H1 (cell line): ENCODE measurements at places on chromosomes 2 and 18. TPM values are rescaled to one million over a fixed set of nuclear protein-coding genes. Genes with fewer than 3 reads are reported as not detected.

DNA sequence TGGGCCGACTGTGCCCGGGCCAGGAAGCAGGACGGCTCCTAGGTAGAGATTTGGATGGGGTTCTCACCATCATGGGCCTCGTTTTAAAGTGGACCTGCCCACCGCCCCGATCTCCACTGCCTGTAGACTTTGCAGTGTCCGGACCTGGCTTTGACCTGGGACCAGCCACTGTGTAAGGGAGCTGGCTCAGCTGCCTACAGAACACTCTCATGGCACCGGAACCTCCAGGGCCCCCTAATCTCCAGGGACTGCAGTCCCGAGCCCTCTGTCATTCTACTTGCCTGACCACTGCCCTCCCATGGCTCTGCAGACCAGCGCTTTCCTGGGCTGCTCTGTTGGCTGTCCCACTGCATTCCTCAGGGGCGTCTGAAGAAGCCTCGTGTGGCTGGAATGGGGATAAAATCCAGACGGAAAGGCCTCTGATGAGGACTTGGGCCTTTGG is 120.8 kb downstream of the GLI2 start:
- no peak overlapping the region for H3K27ac ChIP-seq
- H3K4me1 ChIP-seq, result peaks cover 14% of the 10 kb centered on the region
- no peak overlapping the region for H3K4me3 ChIP-seq
- no peaks in the 10 kb centered on the region for H3K36me3 ChIP-seq
- no peaks in the 10 kb centered on the region for H3K27me3 ChIP-seq

DNA sequence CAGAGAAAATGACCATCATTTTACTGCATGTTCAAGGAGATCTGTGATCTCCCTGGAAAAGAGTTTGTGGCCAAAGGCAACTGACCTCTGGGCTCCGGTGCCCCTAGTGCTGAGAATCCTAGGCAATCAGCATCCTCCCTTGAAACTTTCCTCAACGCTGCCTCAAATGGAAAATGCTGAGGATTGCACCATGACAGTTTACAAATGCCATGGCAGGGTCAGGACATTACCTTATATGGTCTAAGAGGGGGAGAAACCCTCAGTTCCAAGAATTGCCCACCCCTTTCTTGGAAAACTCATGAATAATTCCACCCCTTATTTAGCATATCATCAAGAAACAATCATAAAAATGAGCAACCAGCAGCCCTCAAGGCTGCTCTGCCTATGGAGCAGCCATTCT is 48.3 kb downstream of the ALPK2 start:
- H3K27me3 ChIP-seq, result no peaks in the 10 kb centered on the region
- no peaks in the 10 kb centered on the region for H3K36me3 ChIP-seq
- no peak for DNase-seq
- H3K4me1 ChIP-seq, result peaks cover 26% of the 10 kb centered on the region
- H3K4me3 ChIP-seq, result no peak overlapping the region

TXNDC2 gene
- 0.09 TPM in 1 of 2 replicates, not detected in the other for total RNA-seq

- no peaks in the 10 kb centered on the region for H3K27me3 ChIP-seq
- H3K36me3 ChIP-seq, result no peaks in the 10 kb centered on the region
- H3K27ac ChIP-seq, result no peak overlapping the region
- H3K4me1 ChIP-seq, result no peaks in the 10 kb centered on the region
Measured at GRCh38 chr2:35408320-35408719, 947.3 kb upstream of the CRIM1 start.

GRCh38 chr2:75088791-75089190 is 110.5 kb downstream of the TACR1 start:
- DNase-seq, result no peak
- H3K36me3 ChIP-seq, result no peaks in the 10 kb centered on the region
- no peak overlapping the region for H3K27ac ChIP-seq
- H3K4me3 ChIP-seq, result no peak overlapping the region
- no peaks in the 10 kb centered on the region for H3K27me3 ChIP-seq

- no peaks in the 10 kb centered on the region for H3K4me1 ChIP-seq
- no peaks in the 10 kb centered on the region; the same call in 1 of the 2 replicates for H3K27me3 ChIP-seq
- DNase-seq, result no peak
- H3K27ac ChIP-seq, result no peak overlapping the region
- H3K36me3 ChIP-seq, result no peaks in the 10 kb centered on the region
Measured at GRCh38 chr18:65897292-65897691, 146.5 kb downstream of the CDH7 start.

DNA sequence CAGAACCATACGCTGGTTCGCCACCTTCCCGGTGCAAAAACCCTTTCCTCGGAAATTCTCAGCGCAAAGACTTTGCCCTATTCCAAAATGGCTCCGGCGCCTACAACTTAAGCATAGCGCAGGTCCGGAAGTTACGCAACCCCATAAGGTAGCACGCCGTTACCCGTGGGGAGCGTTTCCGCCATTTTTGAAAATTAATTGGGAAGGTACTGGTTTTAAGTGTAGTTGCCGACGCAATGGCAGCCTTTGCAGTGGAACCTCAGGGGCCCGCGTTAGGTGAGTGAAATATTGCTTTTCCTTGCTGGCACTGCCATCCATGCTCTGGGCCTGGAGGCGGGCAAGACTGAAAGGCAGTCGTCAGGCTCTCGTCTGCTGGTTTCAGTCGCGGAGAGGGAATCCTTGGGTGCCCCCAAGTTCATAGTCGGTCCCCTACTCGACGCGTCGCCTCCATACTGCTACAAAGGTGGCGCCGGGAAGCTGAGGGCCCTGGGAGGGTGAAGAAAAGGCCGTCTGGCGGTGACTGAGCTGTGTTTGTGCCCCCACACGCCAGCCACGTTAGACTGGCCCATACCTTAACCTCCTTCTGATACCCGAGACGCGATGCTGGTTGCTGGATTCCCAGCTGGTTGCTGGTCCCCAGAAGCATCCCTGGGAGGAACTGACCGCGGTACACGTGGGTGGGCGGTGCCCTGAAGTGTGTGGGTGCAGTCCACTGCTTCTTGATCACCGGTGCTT is at the start of gene NUP35:
NUP35 (plus strand) TSS at position 222 of the 735 bp plus-strand sequence; CDS start at position 237, 15 bp downstream.
- peak within 1 kb of the TSS; percentile 97 for H3K27ac ChIP-seq
- no peaks in the 10 kb centered on the region for H3K27me3 ChIP-seq
- H3K4me3 ChIP-seq, result peak within 1 kb of the TSS; percentile 72
- DNase-seq, result peak; percentile 94
- peaks cover 5% of the 10 kb centered on the region; the same call in 1 of the 2 replicates for H3K36me3 ChIP-seq
- H3K4me1 ChIP-seq, result peaks cover 5% of the 10 kb centered on the region

- DNase-seq, result no peak
- no peaks in the 10 kb centered on the region for H3K36me3 ChIP-seq
Measured at GRCh38 chr2:217789736-217790181, 213.0 kb downstream of the TNS1 start.

GRCh38 chr2:31762085-31762484 is 181.3 kb upstream of the SRD5A2 start:
- H3K27ac ChIP-seq, result no peak overlapping the region
- no peak overlapping the region for H3K4me3 ChIP-seq
- DNase-seq, result no peak
- H3K27me3 ChIP-seq, result no peaks in the 10 kb centered on the region
- H3K4me1 ChIP-seq, result no peaks in the 10 kb centered on the region

TEX44 gene
- not detected in 2 replicates for total RNA-seq

DNA sequence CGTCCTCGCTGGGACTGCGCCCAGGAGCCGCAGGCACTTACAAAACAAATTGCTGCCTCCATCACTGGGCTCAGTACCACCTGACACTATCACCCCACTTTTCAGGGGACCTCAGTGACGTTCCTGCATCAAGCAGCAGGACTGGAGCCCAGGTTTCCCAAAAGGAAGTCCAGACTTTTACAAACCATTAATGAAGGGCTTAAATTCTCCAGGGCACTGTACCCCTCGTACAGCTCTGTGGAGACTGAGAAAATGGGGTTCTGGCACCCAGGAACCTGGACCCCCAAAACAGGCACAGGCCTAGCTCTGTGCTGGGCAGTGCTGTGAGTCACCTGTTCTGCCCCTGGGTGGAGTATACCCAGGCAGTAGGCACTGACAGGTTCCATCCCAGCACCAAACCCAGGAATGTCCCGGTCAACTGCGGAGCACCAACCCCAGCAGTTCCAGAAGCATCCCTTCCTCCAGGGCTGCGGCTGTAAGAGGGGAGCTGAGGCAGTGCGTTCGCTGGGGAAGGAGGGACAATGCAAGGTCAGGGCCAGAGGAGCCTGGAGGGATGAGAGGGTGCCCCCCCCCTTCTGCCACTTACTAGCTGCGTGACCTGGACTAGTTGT is 24.6 kb upstream of the NOTO start:
- peaks cover 48% of the 10 kb centered on the region for H3K27me3 ChIP-seq
- peaks cover 2% of the 10 kb centered on the region for H3K4me1 ChIP-seq
- H3K4me3 ChIP-seq, result no peak overlapping the region
- no peaks in the 10 kb centered on the region for H3K36me3 ChIP-seq
- no peak overlapping the region for H3K27ac ChIP-seq
- no peak for DNase-seq

- H3K4me1 ChIP-seq, result peaks cover 11% of the 10 kb centered on the region; the same call in 1 of the 2 replicates
- no peaks in the 10 kb centered on the region for H3K36me3 ChIP-seq
- no peaks in the 10 kb centered on the region for H3K27me3 ChIP-seq
- no peak for DNase-seq
Measured at GRCh38 chr18:27711382-27711781, 465.5 kb downstream of the CDH2 start.

DNA sequence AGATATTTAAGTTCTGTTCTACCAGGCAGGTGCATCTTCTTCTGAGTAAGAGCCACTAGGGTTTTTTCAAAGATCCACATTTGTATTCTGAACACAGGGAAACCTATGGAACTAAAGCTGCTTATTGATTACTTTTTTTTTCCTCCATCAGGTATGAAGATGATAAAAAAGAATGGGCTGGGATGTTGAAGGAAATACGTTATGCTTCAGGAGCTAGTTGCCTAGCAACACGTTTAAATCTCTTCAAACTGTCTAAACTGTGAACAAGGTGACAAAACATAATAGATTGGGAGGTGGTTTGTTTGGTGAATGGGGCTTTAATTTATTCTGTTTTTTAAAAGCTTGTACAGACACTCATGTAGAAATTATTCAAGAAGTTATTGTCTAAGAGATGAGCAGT is 15.9 kb downstream of the KLHL41 start:
- no peaks in the 10 kb centered on the region for H3K27me3 ChIP-seq
- DNase-seq, result no peak
- H3K27ac ChIP-seq, result no peak overlapping the region
- no peaks in the 10 kb centered on the region for H3K4me1 ChIP-seq

DNA sequence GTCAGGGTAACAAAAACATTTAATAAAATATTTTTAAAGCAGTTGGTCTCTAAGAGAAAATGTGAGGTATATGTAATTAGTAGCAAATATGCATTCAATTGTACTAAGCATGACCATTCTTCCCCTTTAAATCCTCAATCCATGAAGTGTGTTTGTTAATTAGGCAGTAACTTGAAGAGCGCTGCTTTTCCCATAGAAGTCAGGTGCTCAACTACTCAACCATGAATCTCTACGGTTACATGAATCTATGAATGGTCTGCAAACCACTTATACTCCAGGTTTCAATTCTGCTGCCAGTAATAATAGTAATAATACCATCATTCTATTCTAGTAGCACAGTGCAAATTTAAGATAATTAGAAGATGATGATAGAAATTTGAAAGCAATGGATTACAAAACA is 55.8 kb downstream of the SLC8A1 start:
- H3K27me3 ChIP-seq, result no peaks in the 10 kb centered on the region
- no peaks in the 10 kb centered on the region for H3K4me1 ChIP-seq
- no peak overlapping the region for H3K27ac ChIP-seq
- H3K4me3 ChIP-seq, result no peak overlapping the region
- no peaks in the 10 kb centered on the region for H3K36me3 ChIP-seq

GRCh38 chr18:49980896-49981295 is 167.6 kb upstream of the ACAA2 start:
- no peaks in the 10 kb centered on the region for H3K36me3 ChIP-seq
- H3K27ac ChIP-seq, result no peak overlapping the region
- H3K27me3 ChIP-seq, result no peaks in the 10 kb centered on the region
- H3K4me3 ChIP-seq, result no peak overlapping the region
- DNase-seq, result no peak
- H3K4me1 ChIP-seq, result no peaks in the 10 kb centered on the region

DNA sequence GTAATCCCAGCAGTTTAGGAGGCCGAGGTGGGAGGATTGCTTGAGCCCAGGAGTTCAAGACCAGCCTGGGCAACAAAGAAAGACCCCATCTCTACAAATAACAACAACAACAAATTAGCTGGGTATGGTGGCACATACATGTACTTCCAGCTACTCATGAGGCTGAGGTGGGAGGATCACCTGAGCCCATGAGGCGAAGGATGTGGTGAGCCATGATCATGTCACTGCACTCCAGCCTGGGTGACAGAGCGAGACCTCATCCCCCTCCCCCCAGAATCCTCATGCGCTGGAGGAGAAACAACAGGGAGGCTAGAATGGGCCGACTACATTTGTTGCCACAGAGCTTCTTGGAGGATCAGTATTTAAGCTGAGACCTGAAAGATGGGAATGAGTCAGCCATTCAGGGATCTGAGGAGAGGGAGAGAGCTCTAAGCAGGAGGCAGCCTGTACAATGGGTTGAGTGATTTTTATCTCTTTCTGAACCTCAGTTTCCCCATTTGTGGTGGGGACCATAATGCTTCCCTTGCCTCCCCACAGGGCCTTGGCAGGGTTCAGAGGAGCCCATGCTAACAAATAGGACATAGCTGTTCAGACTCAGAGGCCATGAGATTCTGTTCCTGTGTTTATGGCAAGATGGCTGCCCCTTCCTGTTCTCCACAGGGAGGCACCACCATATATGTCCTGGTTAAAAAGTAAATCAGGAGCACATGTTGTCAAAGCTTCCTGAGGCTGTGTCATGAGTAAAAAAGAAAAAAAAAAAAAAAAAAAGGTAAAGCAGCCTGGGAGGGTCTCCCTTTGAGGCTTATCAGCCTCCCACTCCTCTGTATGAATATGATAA is 131.4 kb upstream of the HAAO start:
- no peaks in the 10 kb centered on the region for H3K36me3 ChIP-seq
- H3K4me3 ChIP-seq, result no peak overlapping the region
- no peaks in the 10 kb centered on the region for H3K27me3 ChIP-seq
- DNase-seq, result no peak
- peak overlapping the region; percentile 62; the same call in 1 of the 2 replicates for H3K27ac ChIP-seq

DNA sequence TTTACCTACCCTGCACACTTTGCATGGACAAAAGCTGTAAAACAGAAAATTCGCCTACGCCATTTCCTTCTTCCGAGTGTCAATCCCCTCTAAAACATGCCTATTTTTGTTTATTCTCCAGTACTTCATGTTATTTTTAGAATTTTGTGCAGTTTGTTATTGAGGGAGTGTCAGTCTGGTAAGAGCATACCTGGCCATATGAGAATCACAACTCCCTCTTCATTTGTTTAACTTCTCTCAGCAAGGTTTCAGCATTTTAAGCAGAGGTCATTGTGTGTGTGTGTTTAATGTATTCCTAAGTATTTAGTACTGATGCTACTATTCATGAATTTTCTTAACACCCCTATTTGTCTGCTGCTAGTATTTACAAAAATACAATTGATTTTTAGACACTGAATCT is 49.4 kb downstream of the SMAD2 start:
- no peak for DNase-seq
- no peak overlapping the region for H3K27ac ChIP-seq
- H3K36me3 ChIP-seq, result peaks cover 13% of the 10 kb centered on the region
- H3K4me3 ChIP-seq, result no peak overlapping the region

- no peaks in the 10 kb centered on the region for H3K36me3 ChIP-seq
- H3K27me3 ChIP-seq, result no peaks in the 10 kb centered on the region
- no peak overlapping the region for H3K27ac ChIP-seq
- no peak for DNase-seq
Measured at GRCh38 chr2:149049142-149049541, 10.6 kb downstream of the LYPD6B start.

GRCh38 chr2:209314653-209315052 is 109.2 kb upstream of the MAP2 start:
- no peak for DNase-seq
- H3K4me1 ChIP-seq, result no peaks in the 10 kb centered on the region
- H3K27ac ChIP-seq, result no peak overlapping the region
- no peaks in the 10 kb centered on the region for H3K27me3 ChIP-seq
- H3K36me3 ChIP-seq, result peaks cover 14% of the 10 kb centered on the region; the same call in 1 of the 2 replicates

- no peaks in the 10 kb centered on the region for H3K27me3 ChIP-seq
- no peak for DNase-seq
- H3K4me1 ChIP-seq, result peaks cover 4% of the 10 kb centered on the region
- H3K4me3 ChIP-seq, result no peak overlapping the region
- H3K27ac ChIP-seq, result no peak overlapping the region
Measured at GRCh38 chr18:58064406-58064998, 20.5 kb downstream of the NEDD4L start.
